ENCODE measurements at places on chromosomes 12 and 14.

GRCh38 chr12:52121824-52122539 lies 42.5 kb downstream of the SMIM41 start:
- no peak for DNase-seq

- DNase-seq = no peak
Observed at GRCh38 chr14:64998455-64998931, 11.8 kb downstream of the FNTB start.

DNA sequence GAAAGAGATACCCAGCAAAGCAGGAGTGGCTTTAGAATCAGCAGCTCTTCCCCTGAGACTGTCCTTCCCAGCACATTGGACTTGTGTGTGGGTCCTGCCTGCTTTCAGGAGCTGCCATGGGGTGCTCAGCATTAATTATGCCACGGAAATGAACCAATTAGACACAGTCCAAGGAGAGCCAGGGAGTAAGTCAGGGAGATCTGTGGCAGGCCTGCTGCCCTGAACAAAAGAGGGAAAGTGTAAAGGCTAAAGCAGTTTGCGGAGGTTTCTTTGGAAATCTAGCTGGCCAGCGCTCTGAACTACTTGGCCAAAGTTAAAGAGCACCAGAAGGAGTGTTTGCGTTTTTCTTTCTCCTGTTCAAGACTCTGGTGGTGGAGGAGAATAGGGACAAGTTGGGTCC lies 65.7 kb upstream of the SRSF5 start:
- DNase-seq = no peak

GRCh38 chr14:28406196-28406595 lies 360.4 kb upstream of the FOXG1 start:
- DNase-seq = no peak

GRCh38 chr12:95262808-95263207 lies 45.2 kb downstream of the VEZT start:
- DNase-seq = no peak

- DNase-seq = no peak
Observed at GRCh38 chr12:86627001-86627400, 370.8 kb upstream of the MGAT4C start.

DNA sequence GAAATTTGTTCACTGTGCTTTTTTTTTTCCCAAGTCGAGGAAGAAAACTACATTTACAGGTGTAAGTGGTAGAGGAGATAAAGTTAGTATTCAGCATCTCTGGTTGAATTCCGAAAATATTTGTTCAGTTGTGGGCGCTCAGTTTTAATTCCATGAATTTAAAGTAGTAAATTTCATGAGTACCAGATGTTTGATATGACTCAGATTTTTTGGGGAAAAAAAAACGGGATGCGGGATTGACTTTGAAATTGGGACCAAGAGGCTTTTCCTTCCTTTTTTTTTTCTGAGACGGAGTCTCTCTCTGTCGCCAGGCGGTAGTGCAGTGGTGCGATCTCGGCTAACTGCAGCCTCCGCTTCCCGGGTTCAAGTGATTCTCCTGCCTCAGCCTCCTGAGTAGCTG lies 1.6 kb downstream of the TULP3 start:
- no peak for DNase-seq

- DNase-seq = no peak
Observed at GRCh38 chr14:50766338-50766886, 64.5 kb downstream of the NIN start.

- no peak for DNase-seq
Observed at GRCh38 chr14:74983343-74983742, 19.4 kb upstream of the EIF2B2 start.

- no peak for DNase-seq
Observed at GRCh38 chr12:52810554-52810953, 3.4 kb downstream of the KRT4 start.

DNA sequence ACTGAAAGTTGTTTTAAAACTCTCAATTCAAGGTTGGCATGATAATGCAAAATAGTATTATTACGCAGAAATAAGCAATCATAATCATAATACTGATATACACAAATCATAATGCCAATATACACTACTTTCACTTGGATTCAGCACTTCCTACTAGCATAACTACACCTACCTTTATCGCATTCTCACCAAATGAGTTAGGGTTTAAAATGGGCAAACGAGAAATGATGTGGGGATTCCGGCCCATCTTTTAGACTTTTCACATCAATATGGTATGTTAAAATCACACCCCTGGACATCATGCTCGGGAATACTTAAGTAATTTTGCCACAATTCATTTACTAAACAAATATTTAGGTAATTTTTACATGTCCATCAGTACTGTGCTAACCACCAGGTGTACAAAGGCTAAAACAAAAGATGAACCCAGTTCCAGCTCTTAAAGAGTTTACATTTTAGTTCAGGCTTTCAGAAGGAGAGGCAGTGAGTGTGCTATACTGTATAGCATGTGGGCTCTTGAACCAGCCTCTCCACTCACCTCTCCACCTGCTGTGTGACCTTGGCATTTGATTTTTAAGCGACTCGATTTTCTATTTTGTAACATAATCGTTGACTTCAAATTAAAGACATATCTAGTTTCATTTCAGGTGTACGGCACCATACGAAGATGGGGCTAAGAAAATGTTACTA lies 1.1 kb upstream of the USP15 start:
- no peak for DNase-seq

DNA sequence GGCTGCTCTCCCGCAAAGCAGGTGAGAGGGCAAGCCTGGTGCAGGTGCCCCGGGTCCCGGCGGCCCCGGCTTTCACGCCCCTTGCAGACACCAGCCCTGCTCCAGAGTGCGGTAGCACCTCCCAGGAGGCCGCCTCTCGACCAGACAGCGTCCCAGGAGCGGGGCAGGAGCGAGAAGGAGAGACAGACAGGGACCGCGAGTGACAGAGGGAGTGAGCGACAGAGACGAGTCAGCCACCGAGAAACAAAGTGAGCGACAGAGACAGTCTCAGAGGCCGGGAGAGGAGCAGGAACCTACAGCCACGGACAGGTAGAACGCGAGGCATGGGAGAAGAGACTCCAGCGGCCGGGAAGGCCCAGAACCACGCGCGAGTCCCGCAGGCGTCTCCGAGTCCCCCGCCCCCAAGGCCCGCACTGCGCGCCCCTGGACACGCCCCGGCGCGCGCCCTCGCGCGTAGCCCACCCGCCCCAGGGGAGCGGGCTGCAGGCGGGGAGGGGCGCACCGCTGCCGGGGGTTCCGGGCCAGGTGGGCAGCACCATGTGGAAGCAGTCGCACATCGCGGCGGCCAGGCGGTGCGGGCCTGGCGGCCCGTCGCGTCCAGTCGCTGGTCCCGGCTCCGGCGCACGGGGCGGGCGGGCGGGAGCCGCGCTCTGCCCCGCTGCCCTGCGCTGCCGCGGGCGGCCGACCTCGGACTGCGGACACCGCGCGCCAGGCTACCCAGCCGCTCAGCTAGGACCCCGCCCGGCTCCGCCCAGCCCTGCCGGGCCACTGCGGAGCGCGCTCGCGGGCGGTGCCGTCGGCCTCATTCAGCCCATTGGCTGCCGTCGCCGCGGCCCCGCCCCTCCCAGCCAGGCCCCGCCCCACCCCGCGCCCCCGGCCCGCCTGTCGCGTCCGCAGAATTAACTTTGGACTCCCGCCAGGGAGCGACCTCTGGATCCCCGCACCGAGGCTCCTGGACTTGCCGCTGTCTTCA lies at the start of gene AHNAK2:
AHNAK2 (minus strand) TSS at position 694 of the 973 bp plus-strand sequence; CDS start at position 557, 137 bp downstream.
- DNase-seq = peak; percentile 54

DNA sequence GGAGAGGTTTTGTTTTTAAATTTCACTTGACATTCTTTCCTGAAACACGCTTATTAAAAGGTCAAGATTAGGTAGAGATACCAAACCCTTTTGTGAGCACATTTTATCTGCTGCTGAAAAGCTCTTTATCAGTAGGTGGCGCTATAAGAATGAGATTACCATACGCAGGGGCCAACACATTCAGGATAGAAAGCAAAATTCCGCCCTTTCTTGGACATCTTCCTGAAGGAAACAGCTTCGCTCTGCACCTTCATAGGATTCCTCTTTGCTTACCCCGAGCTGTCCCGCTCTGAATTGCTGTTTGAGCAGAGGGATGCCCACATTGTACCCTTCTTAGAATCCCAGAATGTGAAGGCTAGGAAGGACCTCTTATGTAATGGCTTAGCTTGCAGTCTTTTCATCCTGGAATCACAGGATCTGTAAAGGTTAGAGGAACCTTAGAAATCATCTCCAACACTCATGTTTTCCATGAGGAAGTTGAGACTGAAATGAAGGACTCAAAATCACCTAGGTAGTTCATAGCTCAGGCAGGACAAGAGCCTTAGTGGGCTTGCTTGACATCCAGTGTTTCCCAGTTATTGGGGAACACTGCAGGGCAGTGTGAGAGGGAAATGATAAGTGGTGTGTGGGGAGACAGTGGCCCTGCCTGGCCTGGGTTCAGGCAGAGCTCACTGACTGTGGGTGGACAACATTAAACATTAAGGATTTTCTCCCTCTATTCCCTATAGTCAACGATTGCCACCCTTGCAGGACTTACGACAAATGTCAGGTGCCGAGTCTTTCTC lies 38.7 kb upstream of the CRY1 start:
- peak; percentile 50 for DNase-seq

DNA sequence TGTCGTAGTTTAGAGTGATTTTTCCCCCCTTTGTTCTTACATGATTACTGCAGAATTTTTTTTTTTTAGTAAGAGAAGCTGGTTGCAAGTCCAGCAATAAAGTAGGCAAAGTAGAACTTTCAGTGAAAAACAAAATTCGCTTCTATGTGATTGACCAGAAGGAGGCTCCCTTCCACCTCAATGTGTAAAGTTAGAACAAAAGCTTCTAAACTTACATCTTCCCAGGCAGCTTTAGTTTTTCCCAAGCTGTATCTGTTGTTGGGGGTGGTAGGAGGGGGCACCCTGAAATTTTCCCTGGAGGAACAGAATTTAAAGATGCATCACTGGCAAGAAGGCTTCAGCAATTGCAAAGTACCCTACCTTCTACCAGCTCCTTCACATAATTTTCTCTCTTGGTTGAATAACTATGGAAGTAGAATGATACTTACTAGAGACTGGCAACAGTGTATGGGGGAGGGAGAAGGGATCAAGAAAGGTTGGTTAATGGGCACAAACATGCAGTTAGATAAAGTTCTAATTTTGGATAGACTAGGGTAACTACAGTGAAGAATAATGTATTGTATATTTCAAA lies 87.3 kb upstream of the E2F7 start:
- peak; percentile 5 for DNase-seq

DNA sequence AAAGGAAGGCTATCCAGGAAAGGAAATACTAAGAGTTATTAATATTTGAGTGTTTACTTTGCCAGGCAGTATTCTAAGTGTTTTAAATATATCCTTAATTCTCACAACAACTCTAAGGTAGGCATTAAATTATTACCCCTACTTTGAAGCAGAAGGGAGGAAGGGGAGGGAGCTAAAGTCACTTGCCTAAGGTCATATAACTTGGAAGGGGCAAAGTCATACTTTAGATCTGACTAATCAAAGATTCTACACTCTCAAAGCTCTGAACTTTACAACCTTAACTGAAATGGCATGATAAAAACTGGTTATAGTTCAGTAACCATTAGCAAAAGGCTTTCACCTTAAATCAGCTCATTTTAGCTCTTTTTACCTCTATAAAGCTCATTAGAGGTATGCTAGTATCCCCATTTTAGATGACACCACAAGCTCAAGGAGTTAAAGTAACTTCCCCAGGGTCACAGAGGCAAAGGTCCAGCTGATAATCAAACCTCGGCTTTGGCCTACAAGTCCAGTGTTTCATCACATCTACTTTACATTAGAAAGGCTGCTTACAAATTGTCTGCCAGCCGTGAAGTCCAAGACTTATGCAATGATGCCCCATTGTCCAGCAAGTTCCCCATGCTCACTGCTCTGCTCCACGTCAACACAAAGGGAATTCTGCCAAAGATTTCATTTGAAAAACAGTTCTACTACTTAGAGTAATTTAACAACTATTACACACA lies 223.9 kb downstream of the MED13L start:
- DNase-seq = no peak
